HCEC 1CT (cell line): ENCODE measurements at places on chromosomes 12 and 14.

DNA sequence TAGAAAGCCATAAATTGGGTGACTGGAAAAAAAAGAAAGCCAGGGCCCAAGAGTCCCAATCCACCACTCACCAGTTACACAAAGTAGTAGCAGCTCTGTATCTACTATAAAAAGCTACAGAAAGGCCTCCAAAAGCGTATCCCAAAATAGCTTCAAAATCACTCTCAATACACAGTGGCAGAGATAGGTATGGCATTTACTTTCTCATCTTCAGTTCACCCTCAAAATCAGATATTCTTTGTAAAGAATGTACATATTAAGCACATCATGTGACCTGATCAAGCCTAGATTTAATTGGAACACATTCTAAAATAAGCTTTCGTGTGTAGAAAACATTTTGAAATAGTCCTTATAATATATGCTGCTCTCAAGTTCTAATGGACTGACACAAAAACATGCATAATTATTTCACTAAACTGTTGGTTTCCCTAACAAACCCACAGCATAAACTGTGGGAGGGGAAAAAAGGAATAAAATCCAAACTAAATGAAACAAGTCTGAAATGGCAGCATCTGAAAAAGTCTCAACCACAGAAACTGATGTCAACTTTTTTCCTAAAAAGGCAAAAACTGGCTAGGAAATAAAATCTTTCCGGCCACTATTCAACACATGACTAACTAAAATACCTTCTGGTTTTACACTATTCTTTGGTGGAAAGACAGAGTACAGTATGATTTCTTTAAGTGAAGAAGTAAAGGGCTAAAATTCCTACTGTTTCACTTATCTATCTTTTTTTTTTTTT, 25.9 kb downstream of the UBE2N start:
- peak; percentile 59 for DNase-seq

- DNase-seq: no peak
Observed at GRCh38 chr12:14880890-14881453, 4.7 kb downstream of the MGP start.

GRCh38 chr12:76713986-76714385, 49.9 kb upstream of the ZDHHC17 start:
- DNase-seq: no peak

DNA sequence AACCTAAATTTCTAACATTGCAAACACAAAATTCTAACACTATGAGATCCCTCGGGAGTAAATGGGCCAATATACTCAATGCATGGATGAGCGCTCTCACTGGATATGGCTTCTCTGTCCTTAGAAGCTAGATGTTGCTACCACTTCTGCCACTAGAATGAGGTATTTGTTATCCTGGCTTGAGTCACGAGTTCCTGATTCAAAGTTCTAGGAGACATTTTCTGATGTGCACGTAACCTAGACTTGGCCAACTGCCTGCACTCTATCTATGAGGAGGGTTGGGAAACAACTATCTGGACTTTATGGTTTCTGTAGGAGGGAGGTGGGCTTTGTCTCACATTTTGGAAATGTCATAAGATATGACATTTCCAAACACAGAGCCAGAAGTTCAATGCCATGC, 37.6 kb downstream of the FERMT2 start:
- DNase-seq: peak; percentile 51

- no peak for DNase-seq
Observed at GRCh38 chr14:56046996-56047395, 71.2 kb upstream of the PELI2 start.

GRCh38 chr12:131589966-131590365, 120.9 kb upstream of the SFSWAP start:
- no peak for DNase-seq

- no peak for DNase-seq
Observed at GRCh38 chr12:19895246-19896020, 456.1 kb downstream of the AEBP2 start.
